ENCODE measurements at places on chromosomes 6 and 20.

- no peak for DNase-seq
These were observed 157.8 kb downstream of the TPBG start for GRCh38 chr6:82521369-82521768.

DNA sequence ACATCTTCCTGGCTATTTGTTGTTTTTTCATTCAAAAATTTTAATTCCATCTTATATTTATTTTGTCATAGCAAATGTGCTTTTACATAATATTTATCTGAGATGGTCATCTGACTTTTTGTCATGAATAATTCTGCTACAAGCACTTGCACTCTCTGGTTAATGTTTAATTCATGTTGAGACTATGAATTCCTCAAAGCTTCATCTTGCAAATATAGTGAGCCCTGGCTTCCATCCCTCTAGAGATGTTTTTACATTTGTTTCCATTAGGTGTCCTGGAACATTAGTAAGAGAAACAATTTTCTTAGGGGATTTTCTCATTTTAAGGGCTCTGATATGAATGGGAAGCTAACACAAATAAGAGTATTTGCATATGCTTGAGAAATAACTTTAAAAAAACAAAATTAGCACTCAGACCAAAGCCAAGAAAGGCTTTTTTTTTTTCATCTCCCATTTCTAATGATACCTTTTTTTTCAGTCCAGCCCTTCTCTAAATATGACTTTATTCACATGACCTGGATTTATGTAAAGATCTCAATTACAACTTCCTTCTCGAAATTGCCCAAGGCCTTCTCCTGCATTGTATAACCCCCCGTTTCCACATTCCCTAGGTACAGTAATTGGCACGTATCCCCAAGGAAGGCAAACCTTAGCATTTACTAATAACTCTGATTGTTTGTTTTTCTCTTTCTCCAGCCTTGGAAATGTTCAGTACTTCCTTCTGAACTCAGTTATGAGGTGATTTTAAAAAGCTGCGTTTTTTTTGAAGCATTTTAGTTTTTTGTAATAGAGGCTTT, 797.0 kb upstream of the GJE1 start:
- DNase-seq: no peak

DNA sequence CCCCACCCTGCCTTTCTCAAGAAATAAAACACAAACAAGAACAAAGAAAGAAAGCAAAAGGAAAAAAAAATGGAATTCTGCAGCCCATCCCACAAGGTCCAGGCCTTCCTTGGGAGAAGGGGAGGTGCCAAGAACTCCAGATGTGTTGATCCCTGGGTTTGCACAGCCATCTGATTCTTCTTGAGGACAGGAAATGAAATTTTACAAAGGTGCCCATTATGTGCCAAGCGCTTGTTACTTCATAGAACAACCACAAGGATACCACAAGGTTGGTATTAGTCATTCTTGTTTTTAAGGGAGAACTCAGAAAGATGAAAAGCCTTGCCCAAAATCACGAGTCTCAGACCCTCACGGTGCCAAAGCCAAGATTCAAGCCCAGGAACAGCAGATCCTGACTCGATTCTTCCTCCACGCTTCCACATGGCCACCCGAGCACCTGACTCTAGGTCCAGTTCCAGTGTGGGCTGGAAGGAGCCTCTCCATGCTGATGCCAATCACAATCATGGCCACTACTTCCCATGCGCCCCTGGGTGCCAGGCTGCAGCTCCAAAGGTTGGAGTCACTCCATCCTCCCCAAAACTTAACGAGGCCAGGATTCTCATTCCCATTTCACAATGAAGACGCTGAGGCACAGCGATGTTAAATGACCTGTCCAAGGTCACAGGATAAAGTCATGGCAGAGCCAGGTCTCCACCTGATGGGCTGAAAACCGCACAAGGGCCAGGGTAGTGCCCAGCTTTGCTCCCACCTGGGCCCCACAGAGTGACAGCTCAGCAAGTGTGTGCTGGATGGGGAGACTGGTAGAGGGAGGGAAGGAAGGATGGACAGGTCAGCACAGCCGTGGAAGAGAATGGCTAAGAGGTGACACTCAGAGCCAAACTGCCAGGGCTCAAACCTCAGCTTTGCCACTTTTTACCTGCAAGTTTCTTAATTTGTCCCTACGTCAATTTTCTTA, 66.7 kb upstream of the TOP1 start:
- no peak for DNase-seq

- no peak for DNase-seq
These were observed 79.7 kb upstream of the SYNDIG1 start for GRCh38 chr20:24389686-24390085.

GRCh38 chr20:9453201-9453600, 61.2 kb upstream of the LAMP5 start:
- no peak for DNase-seq

- DNase-seq: no peak
These were observed 38.1 kb downstream of the RNF144B start for GRCh38 chr6:18425218-18425617.

All from OCI-LY7 (cell line).